Natural killer cell treated with Interleukin-12 subunit alpha and Interleukin-12 subunit beta and Interleukin-15 and Interleukin-18, amount 100 ng/mL, for 72 hours (primary cell): ENCODE measurements at places on chromosomes 2 and 18. TPM values are rescaled to one million over a fixed set of nuclear protein-coding genes. Genes with fewer than 3 reads are reported as not detected.
A peak's percentile ranks its signal among the peaks of the same experiment; 100 is the strongest.

Gene AQP12A
- not detected for total RNA-seq

Gene WDPCP
- 15.7 TPM for total RNA-seq

Gene TFCP2L1
- total RNA-seq, result 0.19 TPM

Gene CCDC74B
- total RNA-seq, result 1.7 TPM

Gene ERFE
- total RNA-seq, result 3.8 TPM

Gene COL4A4
- 0.62 TPM for total RNA-seq

Gene CHPF
- total RNA-seq, result 52.4 TPM

Gene HOXD8
- total RNA-seq, result not detected

Gene HMSD
- 10.3 TPM for total RNA-seq

Gene NIF3L1
- total RNA-seq, result 37.8 TPM

DNA sequence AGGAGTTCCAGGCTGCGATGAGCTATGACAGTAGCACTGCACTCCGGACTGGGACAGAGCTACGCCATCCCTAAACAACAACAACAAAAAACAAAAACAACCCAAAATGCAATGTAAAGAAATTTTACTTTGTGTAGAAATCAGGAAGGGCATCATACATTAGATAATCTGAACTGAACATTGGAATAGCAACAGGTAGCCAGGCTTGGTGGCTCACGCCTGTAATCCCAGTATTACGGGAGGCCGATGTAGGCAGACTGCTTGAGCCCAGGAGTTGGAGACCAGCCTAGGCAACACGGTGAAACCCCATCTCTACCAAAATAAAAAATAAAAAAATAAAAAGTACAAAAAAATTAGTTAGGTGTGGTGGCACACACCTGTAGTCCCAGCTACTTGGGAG is 2.1 kb upstream of the PNO1 start:
- H3K27ac ChIP-seq, result no peak overlapping the region
- no peak for DNase-seq
- H3K4me3 ChIP-seq, result no peak overlapping the region
- H3K36me3 ChIP-seq, result peaks cover 15% of the 10 kb centered on the region

- DNase-seq, result no peak
- H3K4me1 ChIP-seq, result peaks cover 30% of the 10 kb centered on the region
- H3K36me3 ChIP-seq, result no peaks in the 10 kb centered on the region
- H3K27me3 ChIP-seq, result no peaks in the 10 kb centered on the region
- no peak overlapping the region for H3K4me3 ChIP-seq
Measured at GRCh38 chr2:24080701-24081100, 3.9 kb downstream of the TP53I3 start.

GRCh38 chr2:151840216-151841046 is 12.2 kb upstream of the ARL5A start:
- H3K36me3 ChIP-seq, result no peaks in the 10 kb centered on the region
- H3K27me3 ChIP-seq, result no peaks in the 10 kb centered on the region
- DNase-seq, result no peak
- H3K27ac ChIP-seq, result no peak overlapping the region

GRCh38 chr18:23066060-23066459 is 69.2 kb upstream of the CABLES1 start:
- DNase-seq, result no peak
- peaks cover 18% of the 10 kb centered on the region for H3K36me3 ChIP-seq
- no peaks in the 10 kb centered on the region for H3K27me3 ChIP-seq

DNA sequence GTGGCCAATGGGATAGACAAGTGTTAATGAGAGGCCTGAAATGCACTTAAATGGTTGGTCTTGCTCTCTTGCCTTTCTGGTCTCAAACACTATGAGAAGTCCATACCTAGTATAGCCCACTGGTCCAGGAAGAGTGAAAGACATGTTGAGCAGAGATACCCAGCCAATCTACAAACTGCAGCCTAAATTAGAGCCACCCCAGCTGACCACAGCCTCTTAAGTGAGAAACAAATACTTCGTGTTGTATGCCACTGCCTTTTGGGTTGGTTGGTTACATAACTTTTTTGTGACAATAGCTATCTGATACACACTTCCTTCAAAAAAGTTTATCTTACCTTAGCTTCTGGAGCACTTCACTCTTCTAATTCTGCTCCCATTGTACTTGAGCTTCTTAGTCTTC is 8.8 kb upstream of the EXOC6B start:
- no peaks in the 10 kb centered on the region for H3K36me3 ChIP-seq
- H3K4me1 ChIP-seq, result no peaks in the 10 kb centered on the region
- no peak overlapping the region for H3K27ac ChIP-seq
- no peak for DNase-seq
- H3K27me3 ChIP-seq, result peaks cover 38% of the 10 kb centered on the region

DNA sequence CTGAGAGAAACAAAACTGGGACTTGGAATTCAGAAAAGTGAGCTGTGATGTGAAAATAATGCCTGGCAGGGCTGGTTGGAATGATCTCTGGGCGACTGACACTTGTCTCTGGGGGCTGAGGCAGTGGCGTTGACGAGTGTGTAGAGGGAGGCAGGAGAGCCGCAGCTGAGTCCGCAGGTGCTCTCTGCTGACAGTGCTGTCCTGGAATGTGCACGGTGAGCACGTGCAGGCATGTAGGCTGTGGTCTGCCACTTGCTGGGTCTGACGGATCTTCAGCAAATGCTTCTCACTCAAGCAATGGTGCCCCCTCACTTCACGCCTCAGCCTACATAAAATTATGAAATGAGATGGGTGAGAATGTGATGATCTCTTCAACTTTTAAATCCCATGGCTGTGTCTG is 38.5 kb upstream of the ATP9B start:
- no peak overlapping the region for H3K4me3 ChIP-seq
- DNase-seq, result no peak
- no peak overlapping the region for H3K27ac ChIP-seq
- no peaks in the 10 kb centered on the region for H3K27me3 ChIP-seq
- peaks cover 6% of the 10 kb centered on the region for H3K36me3 ChIP-seq
- no peaks in the 10 kb centered on the region for H3K4me1 ChIP-seq

- DNase-seq, result no peak
- no peaks in the 10 kb centered on the region for H3K27me3 ChIP-seq
- no peak overlapping the region for H3K4me3 ChIP-seq
- H3K27ac ChIP-seq, result no peak overlapping the region
Measured at GRCh38 chr18:27750014-27750413, 426.9 kb downstream of the CDH2 start.

DNA sequence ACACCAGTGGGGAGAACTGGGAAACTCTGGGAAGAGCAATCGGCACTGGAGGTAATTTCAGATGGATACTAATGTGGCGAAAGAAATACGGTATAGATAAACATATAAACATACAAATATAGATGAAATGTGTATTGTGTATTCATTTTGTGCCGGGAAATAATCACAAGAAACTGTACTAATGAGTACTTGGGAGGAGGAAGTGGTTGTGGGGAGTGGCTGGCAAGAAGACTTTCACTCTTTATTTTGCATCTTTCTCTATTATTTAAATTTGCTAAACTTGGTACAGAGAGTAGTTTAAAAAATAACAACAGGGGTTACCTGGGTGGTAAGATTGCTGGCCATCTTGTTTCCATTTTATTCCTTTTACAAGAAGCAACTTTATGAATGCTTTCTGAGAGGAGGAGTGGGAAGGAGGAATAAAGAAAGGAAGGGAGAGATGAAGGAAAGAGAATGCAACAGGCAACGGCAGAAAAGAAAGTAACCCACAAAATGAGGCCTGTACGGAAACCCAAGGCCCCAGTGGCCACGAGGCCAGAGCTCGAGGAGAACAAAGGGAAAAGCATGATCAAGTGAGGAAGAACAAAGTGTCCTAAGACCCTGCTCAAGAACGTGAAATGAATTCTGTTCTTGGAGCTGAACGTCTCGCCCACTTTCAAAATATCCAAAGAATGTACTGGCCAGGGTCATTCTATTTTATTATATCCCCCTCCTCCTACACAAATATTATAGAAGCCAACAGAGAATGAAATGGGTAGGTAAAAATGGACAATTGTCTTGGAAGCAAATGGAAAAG is 45.2 kb downstream of the FAM178B start:
- peaks cover 20% of the 10 kb centered on the region for H3K4me1 ChIP-seq
- no peaks in the 10 kb centered on the region for H3K27me3 ChIP-seq
- peaks cover 6% of the 10 kb centered on the region for H3K36me3 ChIP-seq
- peak overlapping the region; percentile 5 for H3K27ac ChIP-seq
- peak overlapping the region; percentile 19 for H3K4me3 ChIP-seq
